ENCODE measurements at places on chromosomes 5 and 9. TPM values are rescaled to one million over a fixed set of nuclear protein-coding genes. Genes with fewer than 3 reads are reported as not detected.

DNA sequence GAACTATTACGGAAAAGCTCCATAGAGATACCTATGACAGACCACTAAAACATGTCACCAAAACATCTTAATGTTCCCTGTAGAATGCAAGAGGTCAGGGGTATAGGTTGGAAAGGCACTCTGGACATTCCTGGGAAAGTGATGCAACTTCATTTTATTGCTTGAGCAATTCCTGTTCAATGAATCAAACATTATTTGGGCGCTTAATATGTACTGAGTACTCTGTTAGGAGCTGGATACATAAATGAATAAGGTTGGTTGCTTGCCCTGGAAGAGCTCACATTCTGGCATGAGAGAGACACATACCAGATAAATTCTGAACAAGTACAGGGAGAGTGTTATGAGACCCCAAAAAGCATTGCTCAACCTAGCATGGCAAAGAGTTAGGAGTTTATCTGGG, 408.9 kb upstream of the DMAC1 start:
- DNase-seq, result no peak

TMEM252 gene
- total RNA-seq, result not detected

ECSCR gene
- 1.7 TPM for total RNA-seq

DNA sequence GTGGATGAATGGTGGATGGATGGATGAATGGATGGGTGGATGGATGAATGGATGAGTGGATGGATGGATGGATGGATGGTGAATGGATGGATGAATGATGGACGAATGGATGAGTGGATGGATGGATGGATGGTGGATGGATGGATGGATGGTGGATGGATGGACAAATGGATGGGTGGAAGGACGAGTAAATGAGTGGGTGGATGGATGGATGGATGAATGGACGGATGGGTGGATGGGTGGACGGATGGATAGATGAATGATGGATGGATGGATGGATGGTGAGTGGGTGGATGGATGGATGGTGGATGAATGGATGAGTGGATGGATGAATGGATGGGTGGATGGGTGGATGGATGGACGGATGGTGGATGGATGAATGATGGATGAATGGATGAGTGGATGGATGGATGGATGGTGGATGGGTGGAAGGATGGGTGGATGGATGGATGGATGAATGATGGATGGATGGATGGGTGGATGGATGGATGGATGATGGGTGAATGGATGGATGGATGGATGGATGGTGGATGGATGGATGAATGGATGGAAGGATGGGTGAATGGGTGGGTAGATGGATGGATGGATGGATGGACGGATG, 58.6 kb downstream of the VAV2 start:
- DNase-seq, result no peak

GRCh38 chr9:136693490-136694162, 6.4 kb upstream of the AGPAT2 start:
- no peak for DNase-seq

DNA sequence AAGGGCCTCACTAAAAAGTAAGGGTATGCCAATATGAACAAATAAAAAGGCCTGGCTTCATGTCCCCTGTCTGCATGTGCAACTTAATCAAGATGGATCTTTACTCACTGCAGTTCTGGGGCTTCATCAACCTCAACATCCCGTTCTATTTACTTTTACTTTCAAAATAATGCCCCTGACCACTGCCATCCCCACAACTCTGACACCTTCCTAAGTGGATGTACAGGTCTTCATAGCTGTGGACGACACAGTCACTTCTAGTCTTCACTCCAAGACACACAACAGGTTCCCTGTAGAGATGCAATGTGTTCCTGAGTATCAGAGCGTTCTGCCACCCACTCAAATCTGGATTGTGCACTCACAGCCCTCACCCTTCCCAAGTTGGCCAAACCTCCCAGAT, 136.1 kb downstream of the ENC1 start:
- no peak for DNase-seq

GRCh38 chr5:134374232-134374631, 2.9 kb downstream of the UBE2B start:
- no peak for DNase-seq

FGF18 gene
- 0.16 TPM for total RNA-seq

- DNase-seq, result no peak
Measured at GRCh38 chr5:1510631-1511030, 13.1 kb downstream of the LPCAT1 start.

- no peak for DNase-seq
Measured at GRCh38 chr5:81552852-81553566, 159.1 kb upstream of the ACOT12 start.

DPYSL3 gene
- 0.48 TPM for total RNA-seq

LRRC26 gene
- 0.34 TPM for total RNA-seq

- no peak for DNase-seq
Measured at GRCh38 chr5:45687701-45688100, 8.5 kb downstream of the HCN1 start.

PPP2R2B gene
- not detected for total RNA-seq

- no peak for DNase-seq
Measured at GRCh38 chr5:157545610-157546310, 29.8 kb downstream of the ADAM19 start.

DNA sequence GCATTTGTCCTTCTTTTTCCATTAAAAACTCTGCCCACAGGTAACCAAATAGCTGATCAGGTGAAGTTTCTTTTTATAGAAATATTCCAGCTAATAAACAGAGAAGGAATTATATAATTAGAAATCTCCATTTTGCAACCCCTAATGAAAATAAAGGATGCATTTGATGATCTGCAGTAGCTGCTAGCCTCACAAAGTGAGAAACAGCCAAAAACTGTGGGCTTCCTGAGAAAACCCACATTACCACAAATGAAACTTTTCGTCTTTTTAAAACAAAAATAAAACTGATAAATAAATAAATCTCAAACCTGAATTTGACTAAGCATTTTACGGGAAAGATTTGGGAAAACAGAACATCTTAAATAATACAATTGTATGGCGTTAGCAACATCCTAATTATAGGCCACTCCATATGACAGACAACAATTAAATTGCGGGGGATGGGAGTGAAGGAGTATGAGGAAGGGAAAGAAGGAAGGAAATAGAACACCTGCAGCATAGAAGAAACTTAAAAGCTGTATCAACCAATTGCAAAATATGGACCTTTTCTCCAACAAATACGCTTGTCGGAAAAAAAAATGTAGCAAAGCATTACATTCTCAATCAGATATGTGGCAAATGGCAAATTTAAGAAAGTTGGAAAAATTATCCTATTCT, 283.0 kb upstream of the ITGA1 start:
- no peak for DNase-seq

ZDHHC11 gene
- 11.9 TPM for total RNA-seq

DNA sequence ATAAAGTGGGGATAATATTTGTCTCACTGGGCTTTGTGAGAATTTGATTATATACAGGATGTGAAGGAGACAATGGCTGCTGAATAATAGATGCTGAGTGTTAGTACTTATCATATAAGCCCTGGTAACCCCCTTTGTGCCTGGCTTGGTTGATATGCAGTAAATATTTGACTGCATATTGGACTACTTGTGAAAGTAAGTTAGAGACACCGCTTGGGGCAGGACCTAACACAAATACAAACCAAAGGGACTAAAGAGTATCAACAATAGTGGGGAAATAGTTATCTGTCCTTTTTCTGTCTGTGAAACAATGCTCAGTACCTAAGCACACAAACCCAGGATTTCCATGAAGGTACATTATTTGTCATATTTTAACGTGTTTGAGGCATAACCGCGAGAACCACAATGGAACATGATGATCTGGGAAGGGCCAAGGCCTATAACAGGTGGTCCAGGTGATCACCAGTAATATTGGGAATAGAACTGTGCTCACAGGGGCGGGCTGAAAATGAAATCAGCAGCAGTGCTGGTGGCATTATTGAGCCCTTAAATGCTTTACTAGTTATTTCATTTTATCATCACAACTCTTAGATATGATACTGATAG, 138.2 kb upstream of the SMARCA2 start:
- no peak for DNase-seq

DNA sequence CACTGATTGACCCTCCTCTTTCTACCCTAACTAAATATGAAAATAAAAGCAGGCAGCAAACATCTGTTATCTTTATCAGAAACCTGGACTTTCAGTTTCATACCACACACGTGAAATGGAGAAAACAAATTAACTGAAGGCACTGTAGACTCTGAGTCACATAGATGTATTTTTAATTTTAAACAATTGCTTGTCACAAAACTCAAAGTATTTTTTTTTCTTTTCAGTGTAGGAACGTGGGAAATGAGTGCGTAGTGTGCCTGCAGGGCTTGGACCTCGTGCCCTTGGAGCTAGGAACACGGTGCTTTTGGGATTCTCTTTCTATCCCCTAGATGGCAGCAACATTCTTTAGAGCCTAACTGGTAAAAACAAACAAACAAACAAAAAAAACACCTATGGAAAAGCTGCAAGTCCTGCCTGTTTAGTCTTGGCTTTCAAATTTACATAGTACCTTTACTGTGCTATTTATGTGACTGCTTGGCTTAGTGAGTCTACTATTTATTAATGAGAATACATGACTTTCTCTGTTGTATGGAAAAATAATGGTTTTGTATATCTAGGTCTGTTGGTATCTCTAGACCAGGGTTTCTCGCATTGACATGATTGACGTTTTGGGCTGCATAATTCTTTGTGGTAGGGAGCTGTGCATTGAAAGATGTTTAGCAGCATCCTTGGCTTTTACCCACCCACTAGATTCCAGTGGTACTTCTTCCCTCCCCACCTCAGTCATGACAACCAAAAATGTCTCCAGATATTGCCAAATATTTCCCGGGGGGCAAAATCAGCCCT, 16.8 kb upstream of the ACTBL2 start:
- DNase-seq, result peak; percentile 20

DNA sequence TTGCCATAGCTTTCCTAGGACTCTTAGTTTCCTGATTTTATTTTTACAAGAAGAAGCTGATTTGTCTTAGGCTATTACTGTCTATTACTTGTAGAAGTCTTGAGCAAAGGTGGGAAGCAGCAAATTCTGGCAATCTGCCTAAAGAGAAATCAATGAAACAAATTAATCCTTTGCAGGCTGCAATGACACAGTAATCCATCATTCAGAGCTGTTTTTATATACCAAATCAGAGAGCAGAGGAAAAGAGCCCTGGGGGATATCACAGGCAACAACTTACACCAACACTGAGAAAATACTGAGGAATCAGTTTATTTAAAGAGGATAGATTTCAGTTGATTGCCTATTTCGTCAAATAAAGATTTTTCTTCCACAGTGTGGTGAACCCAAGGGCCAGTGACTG, 13.6 kb downstream of the NR2F1-AS1 start:
- no peak for DNase-seq

DNA sequence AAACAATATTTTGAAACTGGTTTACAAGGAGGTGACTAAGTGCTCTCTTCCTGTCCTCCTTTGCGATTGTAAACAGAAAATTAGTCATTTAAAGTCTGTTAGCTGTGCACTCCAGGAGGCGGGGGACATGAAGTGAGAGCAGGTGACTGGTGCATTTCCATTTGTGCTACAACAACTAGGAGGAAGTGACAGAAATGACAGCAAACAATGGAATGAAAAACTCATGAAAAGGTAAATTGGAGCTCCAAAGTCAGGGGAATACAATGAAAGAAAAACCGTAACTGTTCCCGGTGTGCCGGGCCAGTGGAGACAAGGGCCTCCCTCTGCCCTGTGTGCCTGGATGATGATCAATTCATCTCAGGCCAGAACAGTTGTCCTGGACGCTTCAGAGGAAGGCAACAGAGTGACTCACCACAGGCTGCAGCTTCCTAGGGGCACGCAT, 439.9 kb downstream of the GADD45G start:
- DNase-seq, result no peak

DNA sequence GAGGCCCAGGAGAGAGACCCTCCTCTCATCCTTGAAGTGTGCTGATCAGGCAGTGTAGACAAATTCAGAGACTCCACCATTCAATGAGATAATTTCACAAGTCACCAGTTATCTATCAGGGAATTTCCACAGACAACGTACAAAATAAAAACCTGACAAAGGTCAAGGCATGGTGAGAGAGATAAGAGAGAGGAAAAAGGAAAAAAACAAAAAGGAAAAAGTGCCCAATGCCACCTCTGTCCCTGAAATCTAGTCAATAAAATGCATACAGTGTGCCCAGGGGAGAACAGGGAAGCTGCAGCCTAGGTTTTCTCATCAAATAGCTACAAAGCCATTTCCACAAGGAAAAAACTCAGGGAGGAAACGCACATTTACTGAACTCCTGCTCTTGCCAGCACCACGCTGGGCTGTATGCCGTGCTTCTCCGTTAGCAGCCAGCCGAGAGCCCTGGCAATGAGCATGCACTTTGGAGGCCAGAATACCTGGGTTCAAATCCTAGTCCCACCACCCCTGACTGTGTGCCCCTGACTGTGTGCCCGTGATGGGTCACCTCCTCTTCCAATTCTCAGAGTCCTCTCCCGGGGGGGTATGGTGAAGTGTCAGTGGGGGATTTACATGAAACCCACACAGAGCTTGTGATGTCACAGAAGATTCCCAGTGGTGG, 11.6 kb downstream of the WHRN start:
- no peak for DNase-seq

- no peak for DNase-seq
Measured at GRCh38 chr5:54703133-54703532, 185.6 kb downstream of the SNX18 start.

- DNase-seq, result no peak
Measured at GRCh38 chr5:139658928-139659667, 10.9 kb downstream of the CXXC5 start.

RFX3 gene
- total RNA-seq, result 11.3 TPM

- DNase-seq, result no peak
Measured at GRCh38 chr9:33082538-33083326, 6.3 kb upstream of the SMU1 start.

DNA sequence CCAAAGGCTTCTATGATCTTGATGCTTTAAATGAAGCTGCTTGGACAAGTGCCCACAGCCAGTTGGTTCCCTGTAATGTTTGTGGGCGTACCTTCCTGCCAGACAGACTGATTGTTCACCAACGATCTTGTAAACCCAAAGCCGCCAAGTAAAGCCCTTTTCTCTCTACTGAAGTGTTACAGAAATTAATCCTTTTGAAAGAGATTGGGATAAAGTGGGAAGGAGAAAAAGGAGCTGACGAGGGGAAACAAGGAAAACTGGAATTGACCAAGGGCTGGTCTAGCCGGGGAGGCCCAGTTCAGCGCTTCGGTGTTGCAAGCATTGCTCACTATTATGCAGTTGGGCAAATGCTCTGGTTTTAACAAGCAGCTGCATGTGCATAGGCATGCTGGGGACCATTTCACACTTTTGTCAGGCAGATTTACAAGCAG, 53.2 kb downstream of the ZNF474 start:
- no peak for DNase-seq

CAMK2A gene
- not detected for total RNA-seq

COL15A1 gene
- total RNA-seq, result not detected

- no peak for DNase-seq
Measured at GRCh38 chr9:27763831-27764230, 190.6 kb upstream of the C9orf72 start.

All from activated T-helper 2 cell treated with anti-CD3 and anti-CD28 coated beads, Interferon-gamma antibody, Interleukin-2, Interleukin-4, amounts not matched to agents 10 μg/mL and 5 μg/mL and 100 μg/mL, durations not matched to agents 14 hours and 24 hours and 36 hours (primary cell).